ENCODE measurements at places on chromosomes 3 and 15. TPM values are rescaled to one million over a fixed set of nuclear protein-coding genes. Genes with fewer than 3 reads are reported as not detected.

AGBL1 gene
- total RNA-seq, result 147 TPM

ITIH3 gene
- 0.54 TPM for total RNA-seq

SEMA5B gene
- total RNA-seq, result 2.2 TPM

UNC13C gene
- total RNA-seq, result 16.0 TPM

BUB1B gene
- 1.8 TPM for total RNA-seq

DTWD1 gene
- 22.7 TPM for total RNA-seq

TGM4 gene
- not detected for total RNA-seq

ZNF80 gene
- not detected for total RNA-seq

CRYGS gene
- total RNA-seq, result 2.5 TPM

FRMD5 gene
- 0.83 TPM for total RNA-seq

CLDN16 gene
- total RNA-seq, result 2.0 TPM

CYP11A1 gene
- total RNA-seq, result 0.97 TPM

PRTG gene
- 11.7 TPM for total RNA-seq

ZNF385D gene
- 30.9 TPM for total RNA-seq

LSM3 gene
- total RNA-seq, result 6.4 TPM

MAPKBP1 gene
- total RNA-seq, result 25.7 TPM

REC114 gene
- total RNA-seq, result not detected

LOXL1 gene
- total RNA-seq, result 13.1 TPM

CTXN2 gene
- total RNA-seq, result not detected

TMEM207 gene
- not detected for total RNA-seq

TICRR gene
- 0.52 TPM for total RNA-seq

FBXW12 gene
- total RNA-seq, result not detected

DZIP1L gene
- total RNA-seq, result 40.0 TPM

FEZF2 gene
- not detected for total RNA-seq

LRRC2 gene
- total RNA-seq, result 3.1 TPM

NR2E3 gene
- 0.80 TPM for total RNA-seq

GOLGA8M gene
- 2.1 TPM for total RNA-seq

IGSF11 gene
- total RNA-seq, result 0.94 TPM

ROPN1 gene
- total RNA-seq, result not detected

SCAMP5 gene
- 4.8 TPM for total RNA-seq

CPN2 gene
- total RNA-seq, result not detected

EIF4E3 gene
- 11.4 TPM for total RNA-seq

DOCK3 gene
- total RNA-seq, result 1.4 TPM

MTHFS gene
- 26.2 TPM for total RNA-seq

GOLGA6L4 gene
- 3.9 TPM for total RNA-seq

CD86 gene
- 11.5 TPM for total RNA-seq

CX3CR1 gene
- total RNA-seq, result 5.0 TPM

SRGAP3 gene
- 13.1 TPM for total RNA-seq

DUOX1 gene
- total RNA-seq, result 363 TPM

GOLGA6B gene
- not detected for total RNA-seq

UROC1 gene
- 0.09 TPM for total RNA-seq

UBA7 gene
- total RNA-seq, result 112 TPM

GABRA5 gene
- total RNA-seq, result not detected
